ENCODE measurements at places on chromosomes 2 and 18.

DNA sequence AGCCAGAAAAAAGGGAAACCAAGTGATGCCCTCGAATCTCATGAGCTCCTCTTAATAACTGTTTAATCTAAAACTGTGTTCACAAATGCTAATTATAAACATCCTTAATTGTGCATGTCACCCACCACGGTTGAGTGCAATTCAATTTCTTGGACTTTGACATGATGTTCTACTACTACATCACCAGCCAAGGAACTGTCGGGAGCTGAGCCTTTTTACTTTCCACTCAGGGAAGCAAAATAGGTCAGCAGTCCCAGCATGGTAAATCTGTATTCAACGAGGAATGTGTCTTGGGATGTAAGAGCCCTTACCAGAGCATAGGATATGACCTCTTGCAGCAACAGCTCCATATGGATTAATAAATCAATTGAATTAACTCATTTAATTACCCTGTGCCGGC lies 20.8 kb upstream of the REG3G start:
- no peak for DNase-seq

- DNase-seq = no peak
These were observed 914 bp upstream of the IWS1 start for GRCh38 chr2:127527001-127527804.

- no peak for DNase-seq
These were observed 368.9 kb upstream of the HS6ST1 start for GRCh38 chr2:128687565-128687964.

DNA sequence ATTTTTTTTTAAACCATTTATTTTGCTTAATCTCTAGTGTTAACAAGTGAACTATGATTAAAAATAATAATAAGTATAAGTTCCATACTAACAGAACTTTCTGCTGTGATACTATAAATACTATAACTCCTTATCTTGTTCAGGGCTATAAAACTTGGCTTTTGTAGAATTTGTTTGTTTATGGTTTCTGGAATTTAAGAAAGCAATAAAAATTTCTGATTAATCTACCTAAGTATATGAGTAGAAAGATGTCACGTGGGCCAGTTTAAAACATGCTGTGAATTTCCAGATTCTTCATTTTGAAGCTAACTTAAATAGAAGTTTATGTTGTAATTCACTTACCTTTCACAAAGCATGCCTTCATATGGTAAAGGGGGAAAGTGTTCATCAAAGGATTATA lies 1236.3 kb upstream of the ACVR2A start:
- no peak for DNase-seq

DNA sequence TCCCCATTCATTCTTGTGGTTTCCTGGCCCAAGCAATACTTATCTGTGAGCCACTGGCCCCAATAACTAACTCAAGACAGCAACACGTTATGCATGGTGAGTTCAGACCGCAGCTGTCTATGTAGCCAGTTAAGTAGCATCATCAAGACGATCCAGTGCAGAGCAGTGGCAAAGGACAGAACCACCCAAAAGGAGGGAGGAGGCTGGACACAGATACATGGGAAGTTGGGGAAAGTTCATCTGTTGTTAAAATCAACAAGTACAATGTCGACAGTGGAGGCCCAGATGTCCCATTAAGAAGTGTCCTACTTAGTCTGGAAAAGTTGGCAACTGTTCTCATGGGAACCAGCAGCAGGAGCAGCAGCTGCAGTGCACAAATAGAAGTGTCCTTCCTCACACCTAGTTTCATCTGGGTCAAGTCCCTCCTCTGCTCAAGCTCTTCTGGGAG lies 106.9 kb upstream of the THOC1 start:
- DNase-seq = no peak

DNA sequence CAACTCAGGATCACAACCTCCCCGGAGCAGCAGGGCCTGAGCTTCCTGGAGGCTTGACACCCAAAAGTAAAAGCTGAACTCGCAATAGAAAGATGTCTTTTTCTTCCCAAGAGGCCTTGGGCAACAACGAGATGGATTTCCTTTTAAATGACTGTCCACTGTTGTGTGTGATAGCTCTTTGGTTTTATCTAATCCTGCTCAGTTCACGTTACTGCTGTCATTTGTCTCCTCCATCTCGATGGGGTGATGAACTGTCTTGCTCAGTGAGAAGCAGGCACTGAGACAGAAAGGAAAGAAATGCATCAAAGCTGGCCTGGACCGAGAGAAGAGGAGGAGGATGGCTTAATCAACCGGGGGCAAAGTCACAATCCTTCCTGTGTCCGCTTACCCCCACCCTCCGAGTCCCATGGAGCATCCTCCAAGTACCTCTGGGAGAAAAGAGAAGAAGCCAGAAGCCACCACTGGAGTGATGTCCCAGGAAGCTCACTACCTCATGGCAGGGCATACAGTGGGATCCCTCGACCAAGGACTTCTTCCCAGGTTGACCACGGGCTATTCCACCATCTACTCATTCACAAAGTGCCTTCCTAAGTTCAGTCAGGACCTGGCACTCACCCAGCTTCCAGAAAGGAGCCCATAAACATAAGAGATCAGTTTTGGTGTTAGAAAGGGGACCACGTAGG lies 68.5 kb downstream of the GALNT14 start:
- DNase-seq = no peak

- no peak for DNase-seq
These were observed 114.7 kb downstream of the DHRS9 start for GRCh38 chr2:169184074-169184473.

DNA sequence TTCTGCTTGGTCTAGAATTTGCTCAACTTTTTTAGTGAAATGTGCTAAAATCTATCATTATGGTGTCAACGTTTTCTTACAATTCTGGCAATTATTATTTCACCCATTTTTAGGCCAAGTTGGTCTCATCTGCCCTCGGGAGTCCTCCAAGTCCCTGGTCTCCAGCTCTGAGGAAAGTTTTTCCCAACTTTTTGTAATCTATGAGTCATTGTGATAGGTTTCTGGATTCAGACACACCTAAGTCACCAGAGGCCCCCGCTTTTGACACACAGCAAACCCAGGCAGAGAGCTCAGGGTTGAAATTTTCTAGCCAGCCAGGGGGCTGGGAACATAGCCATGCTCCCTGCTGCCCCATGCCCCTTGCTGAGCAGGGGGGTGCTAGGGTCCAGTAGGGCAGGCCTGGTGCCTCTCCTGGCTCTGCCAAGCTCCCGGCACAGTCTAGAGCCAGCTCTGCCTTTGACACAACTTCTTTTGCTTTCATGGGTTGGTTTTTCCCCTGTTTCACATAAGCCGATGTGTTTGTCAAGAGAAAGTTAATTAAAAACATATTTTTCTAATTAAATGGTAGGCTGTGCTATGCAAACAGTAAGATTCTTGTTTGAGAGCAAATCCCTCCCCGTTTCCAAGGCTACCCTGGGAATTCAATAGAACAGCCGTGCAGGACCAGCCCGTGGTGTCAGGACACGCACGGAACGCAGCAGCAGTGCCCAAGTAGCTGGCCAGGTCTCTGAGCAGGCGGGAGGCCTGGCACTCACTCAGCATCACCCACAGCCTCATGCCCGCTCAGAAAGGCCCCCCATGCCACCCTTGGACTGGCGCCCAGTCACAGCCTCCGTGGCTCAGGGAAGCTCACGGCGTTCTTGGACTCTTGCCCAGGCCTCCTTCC lies 25.5 kb upstream of the SNED1 start:
- DNase-seq = no peak

DNA sequence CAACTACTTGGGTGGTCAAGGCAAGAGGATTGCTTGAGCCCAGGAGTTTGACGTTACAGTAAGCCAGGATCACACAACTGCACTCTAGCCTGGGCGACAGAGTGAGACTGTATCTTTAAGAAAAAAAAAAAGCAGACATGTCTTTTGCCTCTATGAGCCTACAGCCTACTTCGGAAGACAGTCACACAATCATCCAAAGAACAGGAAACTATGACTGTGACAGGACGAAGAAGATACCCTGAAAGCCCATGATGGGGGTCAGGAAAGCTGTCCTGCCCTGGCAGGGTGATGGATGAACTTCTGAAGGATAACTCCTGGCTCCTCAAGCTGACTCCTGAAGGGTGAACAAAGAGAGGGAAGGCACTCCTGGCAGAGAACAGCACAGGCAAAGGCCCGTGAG lies 251.7 kb upstream of the SIX2 start:
- no peak for DNase-seq

- DNase-seq = no peak
These were observed 529.2 kb downstream of the EPHA4 start for GRCh38 chr2:221042926-221043325.

GRCh38 chr2:75415731-75416130 lies 145.0 kb downstream of the EVA1A start:
- DNase-seq = no peak

GRCh38 chr2:140424471-140424870 lies 1644.3 kb upstream of the NXPH2 start:
- no peak for DNase-seq

- peak; percentile 21 for DNase-seq
These were observed 13.4 kb downstream of the SERPINB7 start for GRCh38 chr18:63788447-63789096.

DNA sequence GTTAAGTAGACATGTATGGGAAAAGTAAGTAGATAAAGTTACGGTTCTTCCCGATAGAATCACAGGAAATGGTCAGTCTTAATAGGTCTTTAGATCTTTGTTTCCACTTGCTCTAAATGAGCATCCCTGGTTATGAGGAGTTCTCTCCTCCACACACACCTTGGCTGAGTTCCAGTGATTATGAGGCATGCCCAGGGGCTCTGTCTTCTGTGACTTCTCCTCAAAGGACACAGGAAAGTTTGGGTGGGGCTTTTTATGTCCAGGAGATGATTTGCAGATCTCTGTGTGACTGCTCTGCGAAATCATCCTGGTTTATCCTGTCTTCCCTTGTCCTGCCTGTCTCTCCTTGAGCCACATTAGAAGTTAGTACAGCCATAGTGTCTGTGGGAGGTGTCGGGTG lies 83.9 kb upstream of the EML6 start:
- no peak for DNase-seq

DNA sequence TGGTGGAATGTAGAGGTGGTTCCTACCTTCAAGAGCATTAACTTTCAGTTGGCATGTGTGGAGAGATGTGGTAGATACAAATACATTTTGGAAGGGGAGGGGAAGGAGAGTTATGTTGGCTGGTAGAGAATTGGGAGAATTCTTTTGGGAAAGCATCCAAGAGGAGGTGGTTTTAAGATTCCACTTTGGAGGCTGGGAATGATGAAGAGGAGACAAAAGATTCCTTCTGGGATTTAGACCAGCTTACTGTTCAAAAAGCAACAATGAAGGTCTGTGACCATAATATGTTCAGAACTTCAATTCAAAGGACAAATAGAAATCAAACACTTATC lies 120.8 kb upstream of the FOSL2 start:
- no peak for DNase-seq

GRCh38 chr2:224671731-224672130 lies 44.4 kb downstream of the CCDC195 start:
- DNase-seq = no peak

- DNase-seq = no peak
These were observed 23.1 kb upstream of the SLC39A10 start for GRCh38 chr2:195633974-195634373.

DNA sequence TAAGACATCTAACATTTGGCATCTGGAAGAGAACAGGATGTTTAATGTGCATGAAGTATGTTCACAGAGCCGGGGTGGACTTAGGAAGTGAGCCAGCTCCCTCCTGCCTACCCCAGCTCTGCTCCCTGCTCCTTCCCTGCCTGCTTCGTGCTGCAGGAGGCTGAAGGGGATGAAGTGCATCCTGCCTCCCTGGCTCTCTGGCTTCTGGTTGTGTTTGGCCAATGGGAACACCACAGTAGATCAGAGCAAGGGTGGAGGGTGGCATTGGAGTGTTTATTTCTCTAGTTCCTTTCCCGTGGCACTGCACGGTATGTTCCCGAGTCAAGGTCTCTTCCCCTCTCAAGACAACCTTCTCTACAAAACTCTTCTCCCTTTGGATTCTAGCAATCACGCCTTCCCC lies 379.9 kb downstream of the CLIP4 start:
- no peak for DNase-seq

DNA sequence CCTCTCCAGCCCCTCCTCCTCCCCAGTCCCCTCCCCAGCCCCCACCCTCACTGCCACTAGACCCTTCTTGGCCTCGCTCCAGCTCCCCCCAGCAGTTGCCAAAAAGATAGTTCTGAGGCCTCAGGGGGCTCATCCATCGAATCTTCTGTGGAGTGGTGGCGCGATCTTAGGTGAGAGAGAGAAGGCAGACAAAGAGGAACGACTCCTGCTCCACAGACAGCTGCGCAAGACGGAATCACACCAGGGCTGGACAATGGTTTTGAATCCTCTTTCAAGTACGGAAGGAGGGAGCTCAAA lies 68.1 kb downstream of the LAMA3 start:
- no peak for DNase-seq

DNA sequence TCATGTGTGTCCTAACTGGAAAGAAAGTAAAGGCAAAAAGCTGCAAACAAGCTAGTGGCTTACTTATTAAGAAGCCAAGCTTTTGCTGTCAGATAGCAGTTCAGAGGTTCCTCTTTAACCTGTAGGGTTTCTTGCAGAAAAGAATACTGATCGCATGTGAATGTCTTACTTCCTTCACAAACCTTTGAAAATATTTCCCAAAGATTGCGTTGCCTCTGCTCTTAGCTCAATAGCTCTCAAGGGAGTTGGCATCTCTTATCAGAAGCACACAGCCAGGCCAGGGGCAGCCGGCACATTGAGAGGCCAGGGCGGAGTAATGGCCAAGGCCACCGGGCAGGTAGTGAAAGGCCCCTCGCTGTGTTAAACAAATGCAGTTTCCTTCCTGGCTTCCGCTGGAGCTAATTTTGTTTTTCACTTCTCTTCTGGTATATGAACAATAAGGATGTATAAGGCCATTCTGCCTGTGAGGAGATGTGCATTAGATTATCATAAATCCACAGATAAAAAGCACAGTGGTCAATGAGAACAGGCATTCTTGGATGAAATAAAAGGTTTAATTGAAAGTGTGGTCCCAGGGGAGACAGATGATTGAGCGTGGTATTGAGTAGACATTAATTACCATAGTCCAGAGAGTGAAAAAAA lies 542.4 kb upstream of the NRP2 start:
- no peak for DNase-seq

- no peak for DNase-seq
These were observed 12.4 kb downstream of the ASB1 start for GRCh38 chr2:238438856-238439849.

DNA sequence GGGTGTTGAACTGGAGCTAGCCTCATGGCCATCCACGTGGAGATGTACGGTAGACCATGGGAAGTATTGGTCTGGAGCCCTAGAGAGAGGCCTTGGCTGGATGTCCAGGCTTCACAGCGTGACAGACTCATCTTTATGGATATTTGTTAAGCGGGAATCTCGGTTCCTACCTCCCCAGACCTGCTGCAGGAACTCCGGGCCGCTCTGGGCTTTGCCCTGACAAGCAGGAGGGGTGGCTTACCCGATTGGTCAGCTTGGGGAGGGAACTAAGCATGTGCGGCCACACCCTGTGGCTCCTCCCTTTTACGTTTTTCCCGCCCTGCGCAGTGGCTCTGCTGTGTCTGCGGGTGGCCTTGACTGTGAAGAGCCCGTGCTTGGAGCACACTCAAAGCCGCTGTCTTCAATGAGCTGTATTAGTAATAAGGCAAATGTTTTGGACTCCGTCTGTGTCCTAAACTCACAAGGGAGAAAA lies 52.3 kb downstream of the PAPOLG start:
- DNase-seq = no peak
